Ovary (tissue), 10 donors: ENCODE measurements at places on chromosomes 16 and 17. TPM values are rescaled to one million over a fixed set of nuclear protein-coding genes. Genes with fewer than 3 reads are reported as not detected.

GRCh38 chr16:13436641-13437412 is 483.1 kb upstream of the ERCC4 start:
- no peak for DNase-seq

Gene CASKIN1
- total RNA-seq: 0.48 TPM

Gene DOC2B
- total RNA-seq: 4.1 TPM

GRCh38 chr16:70708366-70709246 is 22.8 kb upstream of the MTSS2 start:
- DNase-seq: no peak

Gene CFAP52
- total RNA-seq: 1.0 TPM

Gene C16orf89
- total RNA-seq: 0.37 TPM
